ENCODE measurements at places on chromosomes 16 and 17. TPM values are rescaled to one million over a fixed set of nuclear protein-coding genes. Genes with fewer than 3 reads are reported as not detected.

DNA sequence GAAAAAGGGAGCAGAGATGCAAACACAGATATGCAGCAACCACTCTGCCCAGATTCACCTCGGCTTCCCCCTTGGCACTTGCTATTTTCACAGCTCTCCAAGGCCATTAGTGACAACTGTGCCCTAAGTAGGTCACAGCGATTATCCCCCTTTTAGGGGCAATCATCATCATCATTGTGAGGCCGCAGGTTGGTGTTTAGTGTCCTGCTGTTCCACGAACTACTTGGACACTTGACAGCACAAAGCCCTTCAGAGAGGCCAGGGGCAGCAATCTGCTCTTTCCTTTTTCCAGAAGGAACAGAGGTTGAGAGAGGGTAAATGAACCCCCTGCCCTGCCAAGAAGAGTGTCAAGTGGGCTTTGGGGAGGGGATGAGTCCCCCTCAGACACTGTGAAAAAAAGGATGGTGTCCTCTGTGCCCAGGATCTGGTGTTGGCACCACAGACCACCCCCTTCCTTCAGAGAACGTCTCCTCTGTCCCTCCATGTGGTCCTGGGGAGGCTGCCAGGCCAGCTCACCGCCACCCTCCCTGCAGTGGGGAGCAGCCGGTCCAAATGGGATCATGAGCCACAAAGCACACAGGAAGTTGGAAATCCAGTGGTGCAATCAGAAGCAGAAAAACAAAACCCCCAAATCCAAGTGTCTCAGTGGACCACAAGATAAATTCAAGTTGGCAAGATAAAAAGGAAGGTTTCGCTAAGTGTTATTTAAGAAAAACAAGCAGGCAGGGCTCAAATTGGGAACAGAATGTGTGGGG is 78.4 kb upstream of the MED9 start:
- no peak overlapping the region for H3K4me3 ChIP-seq
- no peaks in the 10 kb centered on the region for H3K27me3 ChIP-seq
- H3K4me1 ChIP-seq: no peaks in the 10 kb centered on the region
- H3K27ac ChIP-seq: no peak overlapping the region
- no peaks in the 10 kb centered on the region for H3K36me3 ChIP-seq
- DNase-seq: no peak

- peaks cover 17% of the 10 kb centered on the region for H3K36me3 ChIP-seq
- H3K4me3 ChIP-seq: no peak overlapping the region
- no peak for DNase-seq
- 0 out of 2 replicates have a peak, but pooled peaks cover 8% of the 10 kb centered on the region for H3K4me1 ChIP-seq
- H3K27me3 ChIP-seq: no peaks in the 10 kb centered on the region
Observed at GRCh38 chr17:19311016-19311415, 51.5 kb downstream of the B9D1 start.

- H3K27me3 ChIP-seq: peaks cover 16% of the 10 kb centered on the region
- no peak overlapping the region for H3K27ac ChIP-seq
- H3K4me3 ChIP-seq: no peak overlapping the region
- no peaks in the 10 kb centered on the region for H3K36me3 ChIP-seq
Observed at GRCh38 chr16:75774197-75774596, 47.9 kb upstream of the CPHXL start.

DNA sequence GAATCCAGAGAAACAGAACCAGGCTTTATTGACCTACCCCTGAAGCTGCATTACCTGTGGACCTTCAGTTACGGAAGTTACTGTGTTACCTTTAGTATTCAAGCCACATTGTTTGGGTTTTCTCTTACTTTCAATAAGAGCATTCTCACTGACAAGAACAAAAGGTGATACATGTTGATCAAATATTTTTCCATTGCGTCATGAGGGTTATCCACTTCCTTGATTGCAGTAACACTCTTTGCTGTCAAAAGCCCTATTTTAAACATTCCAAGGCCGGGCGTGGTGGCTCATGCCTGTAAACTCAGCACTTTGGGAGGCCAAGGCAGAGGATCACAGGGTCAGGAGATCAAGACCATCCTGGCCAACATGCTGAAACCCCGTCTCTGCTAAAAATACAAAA is 28.6 kb upstream of the PAFAH1B1 start:
- no peak overlapping the region for H3K27ac ChIP-seq
- peak; percentile 21 for DNase-seq
- H3K4me3 ChIP-seq: no peak overlapping the region
- no peaks in the 10 kb centered on the region for H3K27me3 ChIP-seq
- no peaks in the 10 kb centered on the region for H3K36me3 ChIP-seq
- peaks cover 3% of the 10 kb centered on the region for H3K4me1 ChIP-seq

- H3K27me3 ChIP-seq: no peaks in the 10 kb centered on the region
- H3K4me1 ChIP-seq: peaks cover 21% of the 10 kb centered on the region
- no peak overlapping the region for H3K4me3 ChIP-seq
- H3K36me3 ChIP-seq: no peaks in the 10 kb centered on the region
Observed at GRCh38 chr17:27559506-27560481, 71.2 kb upstream of the LGALS9 start.

DNA sequence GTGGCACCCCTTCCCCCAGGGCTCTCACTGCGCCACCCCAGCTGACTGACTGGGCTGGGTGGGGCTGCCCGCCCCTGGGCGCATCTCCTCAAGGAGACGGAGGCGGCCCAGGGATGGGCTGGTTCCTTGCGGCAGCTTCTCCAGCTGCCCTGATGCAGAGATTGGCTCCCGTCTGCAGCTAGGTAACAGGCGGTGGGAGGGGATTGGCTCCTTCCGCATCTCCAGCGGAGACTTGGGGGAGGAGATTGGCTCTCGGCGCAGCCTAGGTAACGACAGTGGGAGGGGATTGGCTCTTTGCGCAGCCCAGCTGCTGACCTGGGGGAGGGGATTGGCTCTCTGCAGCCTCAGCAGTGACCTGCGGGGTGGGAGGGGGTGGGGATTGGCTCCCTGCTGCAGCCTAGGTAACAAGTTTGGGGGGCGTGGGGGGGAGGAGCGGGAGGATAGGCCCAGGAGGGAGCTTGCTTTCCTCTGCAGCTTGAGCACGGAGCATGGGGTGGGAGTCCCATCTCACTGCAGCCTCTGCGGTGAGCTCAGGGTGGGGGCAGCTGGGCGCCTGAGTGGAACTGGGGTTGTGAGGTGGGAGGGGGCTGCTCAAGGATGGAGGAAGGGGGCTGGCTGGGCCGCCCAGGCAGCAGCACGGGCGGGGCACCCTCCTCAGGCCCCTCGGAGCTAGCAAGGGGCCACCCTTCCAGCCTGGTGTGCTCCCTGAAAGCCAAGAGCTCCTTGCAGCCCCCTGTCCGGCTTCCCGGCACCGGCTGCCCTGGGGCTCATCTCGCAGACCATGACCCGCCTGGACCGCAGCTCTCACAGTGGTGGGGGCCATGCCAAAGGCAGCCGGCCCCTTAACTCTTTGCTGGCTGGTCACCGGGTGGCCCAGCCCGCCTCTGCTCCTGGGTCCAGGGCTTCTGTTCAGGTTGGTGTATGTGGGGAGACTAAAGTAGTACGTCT is 6.4 kb downstream of the NFE2L1 start:
- no peak for DNase-seq
- no peaks in the 10 kb centered on the region for H3K27me3 ChIP-seq
- peaks cover 43% of the 10 kb centered on the region for H3K36me3 ChIP-seq

- H3K4me3 ChIP-seq: no peak overlapping the region
- H3K27ac ChIP-seq: no peak overlapping the region
- peaks cover 74% of the 10 kb centered on the region for H3K27me3 ChIP-seq
- no peak for DNase-seq
- H3K36me3 ChIP-seq: no peaks in the 10 kb centered on the region
Observed at GRCh38 chr16:66070140-66070917, 296.2 kb upstream of the CDH5 start.

DNA sequence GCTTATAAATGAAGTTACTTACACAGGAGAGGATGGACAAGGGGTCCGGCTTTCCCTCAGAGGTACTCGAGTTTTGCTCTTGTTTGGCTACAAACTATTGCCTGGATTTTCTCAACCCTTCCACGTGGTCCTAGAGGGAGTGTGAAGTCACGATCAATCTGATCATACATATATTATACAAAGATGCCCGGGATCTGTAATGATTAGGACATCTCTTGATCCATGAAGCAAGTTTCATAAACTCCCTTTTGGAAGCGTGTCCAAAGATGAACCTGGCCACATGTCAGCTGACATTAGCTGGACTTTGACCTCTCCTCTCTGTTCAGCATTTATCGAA is 2.3 kb upstream of the CDH11 start:
- H3K4me1 ChIP-seq: no peaks in the 10 kb centered on the region
- no peaks in the 10 kb centered on the region for H3K36me3 ChIP-seq
- H3K4me3 ChIP-seq: no peak overlapping the region
- H3K27ac ChIP-seq: no peak overlapping the region

DNA sequence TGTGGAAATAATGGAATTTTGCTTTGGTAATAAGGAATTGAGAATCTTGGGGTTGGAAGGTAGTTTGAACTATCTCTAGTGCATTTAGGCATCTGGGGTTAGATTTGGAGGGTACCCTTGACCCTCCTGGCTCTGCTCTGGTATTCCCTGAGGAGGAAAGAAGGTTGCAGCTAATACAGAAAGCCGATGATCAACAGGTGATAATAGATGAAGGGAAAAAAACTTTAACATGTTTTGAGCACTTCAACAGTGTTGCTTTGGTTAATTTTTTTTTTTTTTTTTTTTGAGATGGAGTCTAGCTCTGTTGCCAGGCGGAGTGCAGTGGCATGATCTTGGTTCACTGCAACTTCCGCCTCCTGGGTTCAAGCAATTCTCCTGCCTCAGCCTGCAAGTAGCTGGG is 4.8 kb downstream of the KAT7 start:
- no peak for DNase-seq
- H3K27ac ChIP-seq: no peak overlapping the region
- H3K27me3 ChIP-seq: no peaks in the 10 kb centered on the region
- peaks cover 7% of the 10 kb centered on the region for H3K4me1 ChIP-seq

GRCh38 chr17:81593105-81593871 is 41.1 kb upstream of the FAAP100 start:
- H3K4me1 ChIP-seq: no peaks in the 10 kb centered on the region
- no peak for DNase-seq
- no peaks in the 10 kb centered on the region for H3K27me3 ChIP-seq
- no peak overlapping the region for H3K4me3 ChIP-seq

DNA sequence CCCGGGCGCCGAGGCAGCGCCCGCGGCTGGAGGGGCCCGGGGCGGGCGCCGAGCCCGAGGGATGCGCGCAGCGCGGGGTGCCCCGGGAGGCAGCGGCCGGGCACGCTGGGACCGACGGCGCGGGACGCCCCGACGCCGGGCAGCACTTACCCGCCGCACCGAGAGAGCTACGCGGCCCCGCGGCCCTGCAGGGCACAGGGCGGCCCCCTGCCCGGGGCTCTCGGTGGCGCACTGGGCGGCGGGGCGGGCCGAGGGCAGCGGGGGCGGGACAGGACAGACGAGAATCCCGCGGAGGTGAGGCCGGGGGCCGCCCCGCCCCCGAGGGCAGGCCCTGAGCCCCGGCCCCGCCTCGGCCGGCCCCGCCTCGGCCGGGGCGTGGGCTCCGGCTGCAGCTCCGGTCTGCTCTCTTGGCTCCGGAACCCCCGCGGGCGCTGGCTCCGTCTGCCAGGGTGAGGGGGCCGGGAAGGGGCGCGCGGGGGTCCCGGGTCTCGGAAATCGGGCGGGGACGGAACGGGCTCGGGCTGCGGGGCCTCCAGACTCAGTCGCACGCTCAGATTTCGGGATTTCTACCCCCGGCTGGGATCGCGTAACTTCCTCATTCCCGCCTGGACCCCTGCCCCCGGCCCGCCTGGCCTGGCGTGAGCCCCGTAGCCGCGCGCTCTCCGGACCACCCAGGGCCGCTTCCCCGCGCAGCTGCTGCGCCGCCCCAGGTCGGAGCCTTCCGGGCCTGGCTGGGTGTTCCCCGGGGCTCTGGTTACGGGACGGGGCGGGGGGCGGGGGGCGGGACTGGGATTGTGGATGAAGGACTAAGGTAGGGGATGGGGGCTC is at the start of gene PLD2:
PLD2 (plus strand) TSS at position 376 of the 828 bp plus-strand sequence. CDS start 621 bp downstream, outside the sequence.
- H3K27ac ChIP-seq: peak within 1 kb of the TSS; percentile 76
- DNase-seq: peak; percentile 42
- H3K4me1 ChIP-seq: peaks cover 13% of the 10 kb centered on the region
- H3K27me3 ChIP-seq: no peaks in the 10 kb centered on the region
- H3K36me3 ChIP-seq: peaks cover 5% of the 10 kb centered on the region

GRCh38 chr16:89357055-89357816 is 133.1 kb downstream of the ANKRD11 start:
- no peaks in the 10 kb centered on the region for H3K27me3 ChIP-seq
- no peak for DNase-seq
- peaks cover 7% of the 10 kb centered on the region for H3K4me1 ChIP-seq
- H3K27ac ChIP-seq: no peak overlapping the region
- no peak overlapping the region for H3K4me3 ChIP-seq

GRCh38 chr16:87123356-87124001 is 193.7 kb downstream of the C16orf95 start:
- no peak for DNase-seq
- no peaks in the 10 kb centered on the region for H3K4me1 ChIP-seq

- H3K27ac ChIP-seq: no peak overlapping the region
- no peaks in the 10 kb centered on the region for H3K27me3 ChIP-seq
- no peaks in the 10 kb centered on the region for H3K36me3 ChIP-seq
Observed at GRCh38 chr16:84024854-84025253, 17.7 kb downstream of the SLC38A8 start.

GRCh38 chr16:77890075-77890474 is 101.7 kb downstream of the VAT1L start:
- H3K27me3 ChIP-seq: peaks cover 58% of the 10 kb centered on the region
- no peak for DNase-seq

GRCh38 chr17:77770331-77771105 is 188.0 kb upstream of the TNRC6C start:
- peaks cover 19% of the 10 kb centered on the region for H3K4me1 ChIP-seq
- no peak for DNase-seq
- H3K27ac ChIP-seq: no peak overlapping the region
- no peaks in the 10 kb centered on the region for H3K36me3 ChIP-seq
- no peak overlapping the region for H3K4me3 ChIP-seq

GRCh38 chr17:6753546-6753945 is 2.3 kb upstream of the XAF1 start:
- no peaks in the 10 kb centered on the region for H3K4me1 ChIP-seq
- H3K4me3 ChIP-seq: no peak overlapping the region
- DNase-seq: no peak
- H3K27me3 ChIP-seq: no peaks in the 10 kb centered on the region

DNA sequence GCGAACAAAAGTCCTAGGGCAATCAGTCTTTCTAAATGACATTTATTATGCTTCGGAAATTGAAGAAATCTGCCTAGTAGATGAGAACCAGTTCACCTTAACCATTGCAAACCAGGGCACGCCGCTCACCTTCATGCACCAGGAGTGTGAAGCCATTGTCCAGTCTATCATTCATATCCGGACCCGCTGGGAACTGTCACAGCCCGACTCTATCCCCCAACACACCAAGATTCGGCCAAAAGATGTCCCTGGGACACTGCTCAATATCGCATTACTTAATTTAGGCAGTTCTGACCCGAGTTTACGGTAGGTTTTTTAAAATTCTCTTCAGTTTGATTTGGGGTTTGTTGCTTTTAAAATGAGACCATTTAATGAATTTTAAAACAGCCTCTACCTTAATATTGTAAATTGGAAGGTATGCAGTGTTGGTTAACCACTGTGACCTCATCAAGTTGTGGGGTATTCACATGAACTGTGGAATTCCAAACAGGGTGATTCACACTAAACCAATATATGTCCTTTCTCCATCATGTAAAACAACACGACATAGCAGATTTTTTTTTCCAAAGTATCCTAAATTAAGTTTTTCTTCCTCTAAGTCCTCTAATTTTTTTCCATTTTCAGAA is 6.2 kb upstream of the EVI2A start:
- DNase-seq: no peak
- H3K36me3 ChIP-seq: peaks cover 4% of the 10 kb centered on the region
- no peak overlapping the region for H3K27ac ChIP-seq
- H3K4me3 ChIP-seq: no peak overlapping the region
- H3K4me1 ChIP-seq: no peaks in the 10 kb centered on the region

The CCL1 gene
- not detected for total RNA-seq

The C1QTNF8 gene
- 0.27 TPM for total RNA-seq

The KCNH6 gene
- not detected for total RNA-seq

The TLCD2 gene
- total RNA-seq: 1.8 TPM

The SLC38A8 gene
- total RNA-seq: not detected

The NGFR gene
- total RNA-seq: 6.1 TPM

The RASD1 gene
- 0.30 TPM for total RNA-seq

The NR1D1 gene
- 63.7 TPM for total RNA-seq
